Spleen (tissue), 13 donors: ENCODE measurements at places on chromosomes 2 and 18. TPM values are rescaled to one million over a fixed set of nuclear protein-coding genes. Genes with fewer than 3 reads are reported as not detected.
A peak's percentile ranks its signal among the peaks of the same experiment; 100 is the strongest.

DNA sequence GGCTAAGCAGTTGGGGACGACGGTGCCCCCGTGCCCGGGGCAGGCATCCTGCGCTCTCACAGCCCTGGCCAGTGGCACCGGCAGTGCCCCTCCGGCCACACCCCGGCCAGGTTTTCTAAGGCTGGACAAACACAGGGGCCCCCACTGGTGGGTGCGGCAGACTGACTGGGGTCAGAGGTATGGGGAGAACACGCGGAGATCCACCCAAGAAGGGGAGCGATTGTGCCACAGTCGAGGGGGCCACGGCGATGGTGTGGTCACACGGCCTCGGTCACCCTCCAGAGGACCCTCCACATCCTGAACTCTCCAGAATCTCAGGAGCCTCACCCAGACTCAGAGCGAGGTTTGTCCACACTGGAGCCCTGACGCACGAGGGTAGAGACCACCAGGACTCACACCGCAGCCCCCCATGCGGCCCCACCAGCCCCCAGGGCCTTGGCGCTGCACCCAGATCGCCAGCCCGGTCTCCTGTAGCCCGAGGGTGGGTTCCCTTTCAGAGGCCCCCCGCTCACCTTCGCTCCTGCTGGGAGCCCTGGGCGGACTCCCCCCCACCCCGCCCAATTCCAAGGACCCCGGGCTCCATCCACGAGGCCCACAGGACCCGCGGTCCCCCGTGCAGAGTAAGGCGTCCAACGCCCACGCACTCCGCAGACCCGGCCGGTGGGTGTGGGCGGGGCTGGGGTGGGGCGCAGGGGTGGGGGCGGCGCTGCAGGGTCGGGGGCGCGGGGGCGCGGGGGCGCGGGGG lies 15.2 kb downstream of the PDCD1 start:
- H3K27me3 ChIP-seq: no peaks in the 10 kb centered on the region
- H3K27ac ChIP-seq: peak overlapping the region; percentile 39
- peaks cover 36% of the 10 kb centered on the region for H3K4me1 ChIP-seq
- no peaks in the 10 kb centered on the region for H3K36me3 ChIP-seq
- H3K4me3 ChIP-seq: peak overlapping the region; percentile 42
- peak; percentile 77 for DNase-seq

- no peaks in the 10 kb centered on the region for H3K36me3 ChIP-seq
- peak; percentile 88 for DNase-seq
- no peaks in the 10 kb centered on the region for H3K27me3 ChIP-seq
- H3K4me3 ChIP-seq: no peak overlapping the region
- H3K27ac ChIP-seq: peak overlapping the region; percentile 86
- H3K4me1 ChIP-seq: peaks cover 100% of the 10 kb centered on the region
Observed at GRCh38 chr2:101717071-101717845, 19.8 kb downstream of the MAP4K4 start.

Gene COLEC12
- 1.7 TPM for total RNA-seq

DNA sequence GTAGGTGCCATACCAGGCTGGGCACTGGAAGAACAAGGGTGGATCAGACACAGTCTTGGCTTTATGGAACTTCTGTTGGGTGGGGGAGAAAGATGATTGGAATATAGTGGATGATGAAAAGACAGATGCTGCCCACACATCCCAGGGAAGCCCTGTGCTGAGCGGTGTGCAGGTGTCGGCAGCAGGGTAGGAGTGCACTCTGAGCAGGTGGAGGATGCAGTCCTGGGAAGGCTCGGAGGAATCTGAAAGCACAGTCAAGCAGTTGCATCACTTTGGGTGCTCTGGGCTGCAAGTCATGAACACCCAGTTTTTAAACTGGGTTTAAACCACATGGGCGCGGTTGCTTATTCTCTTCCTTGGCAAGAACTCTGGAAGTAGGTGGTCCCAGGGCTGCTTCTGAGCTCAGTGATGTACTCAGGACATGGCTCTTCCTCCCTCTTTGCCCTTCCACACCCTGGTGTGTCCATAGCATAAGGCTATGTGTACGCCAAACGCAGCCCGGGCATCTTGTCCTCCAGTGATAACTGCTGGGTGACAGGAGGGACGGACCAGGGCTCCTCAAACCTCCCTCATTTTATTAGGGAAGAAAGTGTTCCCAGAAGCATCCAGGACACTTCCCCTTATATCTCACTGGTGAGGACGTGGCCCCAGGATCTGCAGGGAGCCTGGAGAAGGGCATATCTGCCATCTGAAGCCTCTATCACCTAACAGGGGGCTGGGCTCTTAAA lies 84.0 kb downstream of the SH3RF3 start:
- H3K4me3 ChIP-seq: no peak overlapping the region
- DNase-seq: no peak
- H3K27ac ChIP-seq: peak overlapping the region; percentile 56
- H3K27me3 ChIP-seq: peaks cover 26% of the 10 kb centered on the region
- H3K36me3 ChIP-seq: no peaks in the 10 kb centered on the region

DNA sequence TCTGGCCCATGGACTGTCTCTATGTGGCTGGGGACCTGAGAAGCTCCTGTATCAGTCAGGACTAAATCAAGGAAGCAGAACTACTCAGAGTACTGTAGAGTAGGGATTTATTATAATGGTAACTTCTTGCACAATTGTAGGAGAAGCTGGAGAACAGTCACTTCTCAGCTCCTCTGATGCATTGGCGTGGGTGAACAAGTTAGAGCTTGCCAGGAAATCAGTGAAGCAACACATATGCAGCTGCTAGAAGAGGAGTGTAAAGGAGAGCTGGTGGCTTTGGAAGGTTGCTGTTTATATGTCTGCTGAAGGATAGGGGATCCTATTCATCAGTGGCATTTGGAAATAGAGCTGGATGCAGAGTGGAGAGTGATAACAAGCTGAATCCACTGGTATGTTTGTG lies 215.5 kb upstream of the CWC22 start:
- no peaks in the 10 kb centered on the region for H3K36me3 ChIP-seq
- no peak for DNase-seq
- H3K4me3 ChIP-seq: no peak overlapping the region
- no peaks in the 10 kb centered on the region for H3K4me1 ChIP-seq

DNA sequence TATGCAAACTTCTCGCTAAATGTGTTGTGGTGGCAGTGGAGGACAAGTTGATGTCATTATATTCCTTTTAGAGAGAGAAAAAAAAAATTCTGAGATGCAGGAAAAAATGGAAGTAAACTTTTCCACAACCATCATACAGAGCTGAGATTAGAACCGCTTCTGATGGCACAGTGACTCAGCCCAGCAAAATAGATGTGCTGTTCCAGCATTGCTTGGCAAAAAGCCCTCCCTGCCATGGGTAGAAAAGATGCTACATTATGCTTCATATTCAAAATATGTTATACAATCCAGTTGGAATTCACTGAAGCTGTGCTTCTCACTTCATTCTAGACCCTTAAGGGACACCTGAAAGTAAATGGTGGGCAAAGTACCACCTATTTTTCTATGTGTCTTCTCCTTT lies 1047.6 kb upstream of the FANCL start:
- no peaks in the 10 kb centered on the region for H3K36me3 ChIP-seq
- no peak for DNase-seq
- H3K4me3 ChIP-seq: no peak overlapping the region
- H3K27me3 ChIP-seq: no peaks in the 10 kb centered on the region

Gene DPP10
- total RNA-seq: not detected

DNA sequence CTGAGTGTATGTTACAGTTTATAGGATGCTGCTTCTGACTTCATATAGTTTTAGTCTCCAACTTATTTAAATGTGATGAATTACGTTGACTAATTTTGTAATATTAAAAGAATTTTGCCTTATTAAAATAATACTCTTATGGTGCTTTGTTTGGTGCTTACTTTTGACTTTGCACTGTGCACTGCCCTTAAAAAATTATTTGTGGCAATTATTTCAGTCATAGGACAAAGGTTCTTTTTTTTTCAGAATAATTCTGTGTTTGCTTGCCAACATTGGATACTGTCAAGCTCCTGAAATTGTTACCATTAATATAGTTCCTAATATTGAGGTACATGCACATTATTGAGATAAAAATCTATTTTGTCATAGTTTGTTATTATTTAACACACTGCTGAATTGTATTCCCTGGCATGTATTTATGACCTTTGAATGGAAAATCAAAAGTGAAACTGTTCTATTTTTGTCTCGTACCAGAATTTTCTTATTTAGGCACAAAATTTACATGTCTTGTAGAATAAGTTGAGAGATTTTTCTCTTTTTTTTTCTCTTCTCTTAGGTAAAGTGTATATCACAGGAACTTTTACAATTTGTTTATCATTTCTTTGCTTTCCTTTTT lies 572.8 kb upstream of the KLHL29 start:
- DNase-seq: no peak
- H3K4me1 ChIP-seq: no peaks in the 10 kb centered on the region
- H3K4me3 ChIP-seq: no peak overlapping the region
- H3K27ac ChIP-seq: no peak overlapping the region

Gene DNAJC5G
- total RNA-seq: not detected

- no peaks in the 10 kb centered on the region for H3K4me1 ChIP-seq
- no peak for DNase-seq
- no peak overlapping the region for H3K4me3 ChIP-seq
- no peak overlapping the region for H3K27ac ChIP-seq
- peaks cover 5% of the 10 kb centered on the region for H3K36me3 ChIP-seq
Observed at GRCh38 chr2:183195998-183196409, 71.8 kb downstream of the NUP35 start.

GRCh38 chr2:158837645-158838044 lies 42.5 kb downstream of the DAPL1 start:
- no peak for DNase-seq
- H3K27ac ChIP-seq: no peak overlapping the region
- no peaks in the 10 kb centered on the region for H3K36me3 ChIP-seq
- H3K27me3 ChIP-seq: no peaks in the 10 kb centered on the region

DNA sequence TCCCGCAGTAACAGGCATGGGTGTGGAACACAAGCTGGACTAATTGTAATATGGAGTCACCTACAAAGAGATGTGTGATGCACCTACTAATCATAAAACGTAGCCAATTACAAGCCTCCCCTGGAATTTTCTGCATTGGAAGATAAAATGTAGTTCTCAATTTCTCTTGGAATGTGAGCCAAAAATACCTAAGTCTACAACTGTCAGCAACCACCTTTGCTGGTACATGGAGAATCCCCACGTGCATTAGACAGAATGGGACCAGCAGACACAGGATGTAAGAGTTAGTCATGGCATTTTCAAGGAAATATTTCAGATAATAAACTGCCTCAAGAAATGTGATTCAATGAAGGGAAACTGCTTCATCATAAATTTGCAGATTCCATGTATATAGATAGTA lies 85.6 kb upstream of the DCC start:
- no peaks in the 10 kb centered on the region for H3K4me1 ChIP-seq
- H3K27ac ChIP-seq: no peak overlapping the region
- H3K36me3 ChIP-seq: no peaks in the 10 kb centered on the region

Gene PCARE
- total RNA-seq: not detected

Gene OSGEPL1
- 7.1 TPM for total RNA-seq

DNA sequence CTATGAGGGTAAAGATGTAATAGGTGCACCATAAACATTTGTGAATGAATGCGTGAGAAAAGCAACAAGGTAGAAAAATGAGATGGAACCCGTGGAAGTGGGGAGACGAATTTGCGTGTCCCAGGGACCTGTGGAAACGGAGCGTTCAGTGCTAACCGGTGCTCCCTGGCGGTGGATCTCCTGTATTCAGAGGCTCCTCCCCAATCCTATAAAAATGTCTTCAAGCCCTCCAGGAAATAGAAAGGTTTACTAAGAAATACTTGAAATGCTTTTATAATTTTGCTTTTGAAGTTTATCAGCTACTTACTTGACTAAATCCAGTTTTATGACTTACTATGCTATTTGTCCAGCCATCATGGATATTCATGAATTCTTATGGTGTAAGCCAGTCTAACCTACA lies 62.8 kb upstream of the RBM44 start:
- H3K36me3 ChIP-seq: no peaks in the 10 kb centered on the region
- H3K4me1 ChIP-seq: peaks cover 27% of the 10 kb centered on the region
- no peaks in the 10 kb centered on the region for H3K27me3 ChIP-seq
- no peak for DNase-seq

GRCh38 chr18:51137026-51137729 lies 60.3 kb downstream of the MEX3C start:
- no peaks in the 10 kb centered on the region for H3K36me3 ChIP-seq
- H3K27me3 ChIP-seq: no peaks in the 10 kb centered on the region
- H3K4me3 ChIP-seq: no peak overlapping the region
- no peaks in the 10 kb centered on the region for H3K4me1 ChIP-seq
- H3K27ac ChIP-seq: no peak overlapping the region

- no peak for DNase-seq
- no peaks in the 10 kb centered on the region for H3K4me1 ChIP-seq
- H3K36me3 ChIP-seq: no peaks in the 10 kb centered on the region
- no peak overlapping the region for H3K4me3 ChIP-seq
- no peak overlapping the region for H3K27ac ChIP-seq
Observed at GRCh38 chr2:190545555-190546385, 11.2 kb upstream of the NEMP2 start.

- DNase-seq: no peak
- no peaks in the 10 kb centered on the region for H3K27me3 ChIP-seq
- H3K4me3 ChIP-seq: no peak overlapping the region
- no peaks in the 10 kb centered on the region for H3K4me1 ChIP-seq
- no peaks in the 10 kb centered on the region for H3K36me3 ChIP-seq
Observed at GRCh38 chr2:165843351-165843750, 49.3 kb upstream of the GALNT3 start.

Gene PSTPIP2
- total RNA-seq: 140 TPM

Gene G6PC2
- total RNA-seq: not detected

Gene SNORC
- 1.4 TPM for total RNA-seq

DNA sequence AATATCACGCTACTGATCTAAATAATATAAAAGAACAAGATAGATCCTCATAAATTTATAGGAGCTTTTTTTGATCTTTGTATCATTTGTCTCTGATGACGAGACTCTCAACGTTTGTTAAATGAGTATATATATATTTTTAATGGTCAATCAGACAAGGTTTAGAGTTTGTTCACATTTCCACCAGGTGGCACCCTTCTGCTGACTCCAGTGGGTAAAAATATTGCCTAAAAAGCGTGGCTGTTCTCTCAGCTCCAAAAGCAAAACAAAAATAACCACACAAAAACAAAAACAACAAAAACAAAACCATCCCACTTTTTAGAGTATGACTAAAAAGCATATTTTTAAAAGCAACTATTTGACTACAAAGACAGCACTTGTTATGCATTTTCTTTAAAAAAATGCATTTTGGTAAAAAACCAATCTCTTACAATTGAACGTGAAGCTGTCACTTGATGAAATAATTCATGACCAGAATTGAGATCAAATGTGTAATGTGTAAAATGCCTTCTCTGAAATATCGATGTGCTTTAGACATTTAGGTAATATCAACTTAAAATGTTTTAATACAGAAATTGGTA lies 723.2 kb downstream of the DPP10 start:
- H3K4me3 ChIP-seq: no peak overlapping the region
- peaks cover 22% of the 10 kb centered on the region for H3K27me3 ChIP-seq
- H3K27ac ChIP-seq: no peak overlapping the region
- no peaks in the 10 kb centered on the region for H3K36me3 ChIP-seq
- H3K4me1 ChIP-seq: peaks cover 18% of the 10 kb centered on the region
- no peak for DNase-seq

GRCh38 chr2:152084076-152084475 lies 14.8 kb downstream of the CACNB4 start:
- no peak overlapping the region for H3K4me3 ChIP-seq
- H3K27me3 ChIP-seq: no peaks in the 10 kb centered on the region
- no peak for DNase-seq
- H3K4me1 ChIP-seq: peaks cover 9% of the 10 kb centered on the region
- H3K36me3 ChIP-seq: no peaks in the 10 kb centered on the region

Gene OXER1
- 3.9 TPM for total RNA-seq

Gene FNDC4
- total RNA-seq: 5.7 TPM
